ENCODE measurements at places on chromosomes 4 and X. TPM values are rescaled to one million over a fixed set of nuclear protein-coding genes. Genes with fewer than 3 reads are reported as not detected.

Gene TSPYL2
- 18.6 TPM for total RNA-seq

Gene FDCSP
- not detected for total RNA-seq

Gene F9
- not detected for total RNA-seq

Gene DCAF12L1
- total RNA-seq, result not detected

Gene SOWAHD
- total RNA-seq, result under 0.01 TPM

Gene C4orf50
- not detected for total RNA-seq

Gene IGSF1
- total RNA-seq, result 0.25 TPM

Gene RHOXF1
- total RNA-seq, result not detected

Gene GEMIN8
- total RNA-seq, result 18.0 TPM

Gene RAI2
- total RNA-seq, result 0.66 TPM

Gene ABLIM2
- not detected for total RNA-seq

Gene TREX2
- total RNA-seq, result 1.9 TPM

All from uterine smooth muscle cell (primary cell).